ENCODE measurements at places on chromosomes 3 and 15. TPM values are rescaled to one million over a fixed set of nuclear protein-coding genes. Genes with fewer than 3 reads are reported as not detected.
A peak's percentile ranks its signal among the peaks of the same experiment; 100 is the strongest.

ARGFX gene
- polyA plus RNA-seq, result not detected

GRCh38 chr3:46849045-46849631 is 14.1 kb downstream of the MYL3 start:
- DNase-seq, result peak; percentile 31

- no peak for DNase-seq
Observed at GRCh38 chr15:37028625-37029296, 71.6 kb downstream of the MEIS2 start.

GRCh38 chr3:132399054-132399929 is 18.0 kb upstream of the DNAJC13 start:
- DNase-seq, result no peak

STX19 gene
- polyA plus RNA-seq, result not detected

DNA sequence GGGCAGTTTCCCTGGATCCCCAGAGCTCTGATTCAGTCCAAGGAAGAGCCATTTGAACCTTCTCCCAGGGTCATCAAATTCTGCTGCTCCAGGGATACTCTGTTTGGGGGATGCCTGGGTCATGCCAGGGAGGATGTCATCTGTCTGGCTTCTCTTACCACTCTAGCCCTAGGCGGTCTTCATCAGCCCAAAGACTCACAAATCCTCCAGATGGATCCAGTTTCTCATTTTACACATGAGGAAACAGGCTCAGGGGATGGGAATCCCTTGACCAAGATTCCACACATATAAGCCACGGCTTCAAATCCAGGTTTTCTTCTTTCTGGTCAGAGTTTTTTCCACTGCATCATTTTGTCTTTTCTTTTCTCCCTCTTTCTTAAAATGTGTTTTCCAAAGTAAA is 36.7 kb downstream of the SLC28A1 start:
- DNase-seq, result no peak

DNA sequence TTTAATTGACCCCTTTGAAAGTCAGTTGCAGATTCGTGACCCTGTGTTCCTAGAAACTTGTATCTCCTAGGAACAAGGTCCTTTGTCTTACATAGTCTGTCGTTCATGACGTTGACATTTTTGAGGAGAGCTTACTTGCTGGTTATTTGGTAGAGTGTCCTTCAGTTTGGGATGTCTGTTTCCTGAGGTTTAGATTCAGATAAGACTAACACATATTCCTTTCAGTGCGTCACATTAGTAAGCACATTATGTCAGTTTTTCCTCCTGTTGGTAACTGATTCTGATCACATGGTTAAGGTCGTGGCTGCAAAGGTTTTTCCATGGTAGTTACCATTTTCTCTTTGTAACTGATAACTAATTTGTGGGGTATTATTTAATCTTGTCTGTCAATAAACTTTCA is 80.8 kb downstream of the PCCB start:
- no peak for DNase-seq

SLC7A14 gene
- polyA plus RNA-seq, result not detected

DNA sequence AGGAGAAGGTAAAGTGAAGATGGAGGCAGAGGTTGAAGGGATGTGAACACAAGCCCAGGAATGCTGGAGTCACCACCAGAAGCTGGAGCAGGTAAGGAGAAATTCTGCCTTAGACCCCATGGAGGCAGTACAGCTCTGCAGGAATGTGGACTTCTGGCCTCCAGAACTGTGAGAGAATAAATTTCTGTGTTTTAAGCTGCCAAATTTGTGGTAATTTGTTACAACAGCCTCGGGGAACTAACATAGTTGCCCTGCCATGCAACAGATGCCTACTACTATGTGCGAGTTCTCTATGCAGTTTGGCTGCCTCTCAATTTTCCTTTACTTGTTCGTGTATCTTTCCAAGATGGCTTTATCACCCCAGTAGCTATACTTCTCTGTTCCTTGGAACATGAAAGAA is 394.1 kb downstream of the TUSC7 start:
- DNase-seq, result no peak

DNA sequence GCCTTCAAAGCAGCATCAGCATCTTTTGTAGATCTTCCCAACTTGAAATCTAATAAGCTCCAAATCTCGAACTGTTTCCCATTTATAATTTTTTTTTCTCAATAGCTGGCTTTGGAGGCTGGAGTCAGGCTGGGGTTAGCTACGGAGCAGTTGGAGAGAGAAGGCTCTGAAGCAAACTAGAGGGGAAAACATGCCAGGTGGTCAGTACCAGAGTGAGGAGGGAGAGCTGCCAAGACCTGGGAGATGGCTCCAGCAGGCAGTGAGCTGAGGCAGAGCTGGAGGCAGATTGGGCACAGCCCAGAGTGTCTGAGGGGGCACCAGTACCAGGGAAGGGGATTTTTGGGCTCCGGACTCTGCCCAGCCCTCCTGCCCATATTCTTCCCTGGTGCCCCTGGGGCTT is 311.2 kb downstream of the RPLP1 start:
- DNase-seq, result no peak

RAB5A gene
- polyA plus RNA-seq, result 49.3 TPM

NMNAT3 gene
- polyA plus RNA-seq, result 8.6 TPM

FXR1 gene
- 208 TPM for polyA plus RNA-seq

GRCh38 chr15:93159930-93160329 is 70.9 kb upstream of the RGMA start:
- no peak for DNase-seq

TMCO5A gene
- polyA plus RNA-seq, result not detected

- no peak for DNase-seq
Observed at GRCh38 chr15:36877796-36878683, 222.3 kb downstream of the MEIS2 start.

GRCh38 chr3:33174711-33175414 is 43.7 kb downstream of the SUSD5 start:
- no peak for DNase-seq

- DNase-seq, result no peak
Observed at GRCh38 chr3:151011427-151011826, 38.9 kb upstream of the CLRN1 start.

- no peak for DNase-seq
Observed at GRCh38 chr3:47761046-47761445, 20.6 kb downstream of the SMARCC1 start.

DNA sequence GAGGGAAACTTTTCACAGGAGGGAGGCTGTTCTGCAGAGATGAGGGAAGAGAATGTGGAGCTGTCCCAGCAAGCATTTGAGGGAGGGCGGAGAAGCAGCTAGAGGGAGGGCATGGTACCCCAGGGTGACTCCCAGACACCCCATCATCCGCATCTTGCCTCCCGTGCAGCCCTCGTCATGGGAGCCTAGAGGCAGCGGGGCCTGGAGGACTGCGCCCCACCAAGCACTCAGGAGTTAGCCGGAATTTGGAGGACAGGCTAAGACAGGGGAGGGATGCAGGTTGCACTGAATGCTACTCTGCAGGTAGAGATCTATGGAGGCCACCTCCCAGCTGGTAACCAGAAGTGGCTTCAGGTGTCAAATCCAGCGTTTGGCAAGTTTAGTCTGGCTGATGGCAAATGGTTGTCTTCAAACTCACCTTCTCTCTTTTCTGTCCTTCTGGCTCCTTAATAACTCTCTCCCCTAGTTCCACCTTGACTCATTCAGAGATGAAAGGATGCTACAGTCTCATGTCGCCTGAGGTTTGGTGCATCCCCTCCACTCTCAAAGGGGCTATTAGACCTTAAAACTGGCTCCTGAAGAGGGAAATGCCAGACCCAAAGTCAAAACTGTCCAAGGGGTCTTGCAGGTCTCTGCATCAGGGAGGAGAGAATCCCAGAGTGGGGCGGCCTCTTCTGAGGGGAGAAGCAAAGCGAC is 155.9 kb upstream of the TLE3 start:
- DNase-seq, result no peak

DNA sequence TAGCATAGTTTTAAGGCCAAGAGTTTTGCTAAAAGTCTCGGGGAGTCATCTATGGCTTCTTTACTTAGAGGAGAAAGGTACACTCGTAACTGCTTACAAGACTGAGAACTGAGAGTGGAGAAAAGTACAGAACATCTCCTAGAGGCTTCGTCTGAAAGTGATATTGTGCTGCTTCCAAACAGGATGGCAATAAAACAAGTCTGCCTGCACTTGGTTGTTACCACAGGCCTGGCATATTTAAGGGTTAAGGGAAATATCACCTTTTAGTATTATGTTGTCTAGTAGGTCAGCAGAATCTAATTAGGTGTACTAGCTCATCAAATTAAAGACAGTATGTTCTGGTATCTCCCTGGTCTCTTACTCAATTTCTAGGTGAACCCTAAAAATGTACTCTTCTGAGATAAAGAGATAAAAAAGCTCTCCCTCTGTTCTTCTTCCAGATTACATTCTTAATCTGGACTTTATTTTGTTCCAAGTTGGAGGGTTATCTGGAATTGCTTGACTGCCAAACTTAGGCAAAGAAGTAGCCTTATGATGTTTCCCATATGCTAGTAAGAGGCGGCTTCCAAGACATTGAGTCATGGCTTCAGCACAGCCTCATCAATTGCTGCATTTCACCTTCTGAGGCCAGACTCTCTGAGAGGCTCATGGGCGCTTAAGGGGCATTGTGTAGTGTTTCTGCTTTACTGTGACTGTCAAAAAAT is 181.3 kb downstream of the LSAMP start:
- DNase-seq, result no peak

DNA sequence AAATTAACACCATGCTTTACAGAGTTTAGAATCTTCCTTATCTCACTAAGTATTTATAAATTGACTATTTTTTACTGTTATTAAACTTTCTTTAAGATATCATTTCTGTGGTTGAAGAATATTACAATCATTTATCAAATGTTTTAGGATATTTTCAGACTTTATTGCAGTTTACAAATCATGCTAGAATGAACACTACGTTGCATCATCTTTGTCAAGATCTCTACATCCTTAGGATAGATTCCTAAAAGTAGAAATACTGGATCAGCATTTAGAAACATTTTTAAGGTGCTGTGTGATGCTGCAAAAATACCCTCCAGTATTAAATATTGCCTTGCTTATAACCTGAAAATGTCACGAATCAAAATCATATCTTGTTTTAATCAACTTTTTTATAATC is 2.5 kb upstream of the PLD1 start:
- no peak for DNase-seq

MORC1 gene
- polyA plus RNA-seq, result not detected

DNA sequence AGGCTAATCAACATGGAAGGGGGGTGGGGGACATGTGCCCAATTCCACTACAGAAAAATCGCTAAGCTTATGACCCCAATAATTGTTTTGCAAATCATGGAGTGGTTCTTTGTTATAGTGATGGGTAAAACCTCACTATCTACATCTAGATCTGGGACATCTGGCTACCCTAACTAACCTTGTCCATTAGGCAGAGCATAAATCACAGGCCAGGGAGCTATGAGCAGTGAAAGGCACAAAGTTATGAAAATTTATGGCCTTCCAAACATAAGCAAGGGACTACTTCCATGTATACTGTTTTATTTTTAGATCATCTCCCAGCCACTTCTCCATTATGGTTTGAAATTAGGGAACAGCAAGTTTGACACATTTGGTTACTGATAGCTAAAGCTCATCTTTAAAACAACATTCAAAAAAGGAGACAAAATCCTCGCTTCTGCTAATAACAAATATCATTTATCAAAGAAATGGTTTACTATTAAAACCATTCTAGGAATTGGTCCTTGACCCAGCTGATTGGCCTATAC is 78.3 kb downstream of the RSL24D1 start:
- no peak for DNase-seq

DNA sequence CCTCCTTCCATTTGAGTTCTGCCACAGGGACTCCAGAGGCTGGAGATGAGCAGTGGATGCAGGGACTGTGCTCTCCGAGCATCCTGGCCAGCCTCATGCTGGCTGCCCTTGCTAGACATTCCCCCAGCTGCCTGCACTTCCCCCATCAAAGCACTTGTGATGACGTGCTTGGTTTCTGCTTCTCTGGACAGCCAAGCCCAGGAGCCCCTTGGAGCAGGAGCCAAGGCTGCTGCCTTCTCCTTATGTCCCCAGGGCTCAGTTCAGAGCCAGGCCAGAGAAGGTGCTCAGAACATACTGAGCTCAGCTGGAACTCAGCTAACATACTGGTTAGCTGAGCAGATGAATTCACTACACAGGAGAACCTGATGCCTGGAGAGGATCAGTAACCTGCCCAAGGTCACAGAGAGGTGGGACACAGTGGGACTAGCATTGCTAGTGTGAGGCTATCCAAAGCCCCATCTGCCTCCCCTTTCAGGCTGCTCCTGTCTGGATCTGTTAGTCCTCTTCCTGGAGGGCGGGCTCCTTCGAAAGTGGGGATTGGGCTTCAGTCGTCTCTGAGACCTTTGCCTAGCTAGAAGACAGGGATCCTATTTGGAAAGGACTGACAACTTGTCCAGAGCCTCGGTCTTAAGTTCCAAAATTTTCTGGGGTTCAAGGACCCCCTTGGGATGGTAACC is 4.3 kb downstream of the PCBP4 start:
- DNase-seq, result no peak

RAMAC gene
- 13.9 TPM for polyA plus RNA-seq

GRCh38 chr3:72181251-72181650 is 396.3 kb upstream of the PROK2 start:
- DNase-seq, result no peak

DNA sequence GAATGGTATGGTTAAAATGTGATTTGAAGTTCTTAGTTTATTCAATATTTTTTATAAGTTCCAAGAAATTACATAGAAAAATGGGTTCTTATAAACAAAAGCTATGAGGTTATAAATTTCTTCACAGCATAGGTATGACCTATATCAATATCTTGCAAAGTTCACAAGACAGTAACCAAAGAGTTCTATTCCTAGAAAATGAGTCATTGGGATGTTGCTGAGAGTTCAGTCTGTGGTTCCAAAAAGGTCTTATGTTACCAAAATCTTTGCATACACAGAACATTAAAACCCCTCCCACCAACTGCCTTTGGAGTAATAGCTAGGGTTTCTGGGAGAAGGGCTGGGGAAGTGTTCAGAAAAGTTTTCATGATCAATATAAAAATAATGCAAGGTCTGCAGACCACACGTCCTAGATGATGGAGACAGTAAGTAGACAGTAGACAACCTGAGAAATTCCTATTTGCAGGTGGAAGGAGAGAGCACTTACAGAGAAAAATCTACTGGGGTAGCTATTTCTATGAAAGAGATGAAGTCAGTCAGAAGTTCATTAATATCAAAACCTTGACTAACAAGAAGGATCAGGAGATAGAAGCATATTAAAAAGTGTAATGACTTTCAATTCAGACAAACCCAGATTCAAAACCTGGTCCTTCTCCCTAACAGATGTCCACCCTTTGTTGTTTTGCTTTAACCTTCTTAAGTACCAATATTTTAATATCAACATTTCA is 279.3 kb downstream of the KCNH8 start:
- DNase-seq, result no peak

PLA2G4E gene
- 0.01 TPM for polyA plus RNA-seq

- no peak for DNase-seq
Observed at GRCh38 chr15:39118510-39118909, 462.4 kb upstream of the THBS1 start.

EPB42 gene
- 0.08 TPM for polyA plus RNA-seq

CLDN18 gene
- 0.01 TPM for polyA plus RNA-seq

All from heart left ventricle (tissue), 16 donors.